H1 (cell line): ENCODE measurements at places on chromosomes 16 and 17.
A peak's percentile ranks its signal among the peaks of the same experiment; 100 is the strongest.

GRCh38 chr16:49419006-49419405 is 45.4 kb downstream of the C16orf78 start:
- DNase-seq, result no peak

DNA sequence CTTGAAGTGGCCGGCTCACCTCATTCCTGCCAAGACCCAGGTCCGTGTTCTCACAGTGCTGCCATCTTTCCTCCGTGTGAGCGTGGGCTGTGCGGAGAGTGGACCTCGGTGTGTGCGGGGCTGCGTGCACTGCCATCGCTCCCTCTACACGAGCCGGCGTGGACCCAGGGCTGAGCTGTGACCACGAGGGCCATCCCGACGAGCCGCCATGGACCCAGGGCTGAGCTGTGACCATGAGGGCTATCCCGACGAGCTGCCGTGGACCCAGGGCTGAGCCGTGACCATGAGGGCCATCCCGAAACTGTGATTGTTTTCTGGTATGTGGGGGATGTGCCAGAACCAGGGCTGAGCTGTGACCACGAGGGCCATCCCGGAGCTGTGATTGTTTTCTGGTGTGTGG is 8.9 kb upstream of the MVD start:
- DNase-seq, result no peak

DNA sequence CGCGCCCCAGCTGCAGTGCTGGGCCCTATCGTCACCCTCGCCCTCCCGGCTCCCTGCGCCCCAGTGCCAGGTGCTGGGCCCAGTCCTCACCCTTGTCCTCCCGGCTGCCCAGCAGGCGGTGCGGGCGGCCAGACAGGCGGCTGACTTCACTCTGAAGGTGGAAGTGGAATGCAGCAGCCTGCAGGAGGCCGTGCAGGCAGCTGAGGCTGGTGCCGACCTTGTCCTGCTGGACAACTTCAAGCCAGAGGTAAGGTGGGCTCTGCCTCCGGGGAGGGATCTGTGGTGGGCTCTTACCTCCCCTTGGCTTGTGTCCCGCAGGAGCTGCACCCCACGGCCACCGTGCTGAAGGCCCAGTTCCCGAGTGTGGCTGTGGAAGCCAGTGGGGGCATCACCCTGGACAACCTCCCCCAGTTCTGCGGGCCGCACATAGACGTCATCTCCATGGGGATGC is 17.9 kb downstream of the QPRT start:
- DNase-seq, result no peak

DNA sequence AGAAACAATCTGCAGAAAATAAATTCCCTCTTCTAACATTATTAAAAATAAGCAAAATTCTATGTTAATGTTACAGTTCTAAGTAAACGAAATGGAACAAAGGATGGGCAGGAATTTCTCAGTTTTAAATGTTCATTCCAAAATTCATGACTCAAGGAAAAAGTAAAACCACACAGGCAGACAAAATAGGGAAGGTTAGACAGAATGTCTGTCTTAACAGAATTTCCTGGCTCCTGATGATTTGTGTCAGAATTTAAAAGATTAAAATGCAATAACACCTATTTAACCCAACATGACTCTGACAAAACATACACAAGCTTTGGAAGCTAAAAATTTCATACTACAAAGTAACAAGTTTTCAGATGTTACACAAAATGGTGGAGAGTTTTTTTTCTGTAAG is 42.8 kb downstream of the SPOP start:
- DNase-seq, result no peak

- no peak for DNase-seq
Measured at GRCh38 chr17:28940142-28940541, 11.2 kb downstream of the PHF12 start.

DNA sequence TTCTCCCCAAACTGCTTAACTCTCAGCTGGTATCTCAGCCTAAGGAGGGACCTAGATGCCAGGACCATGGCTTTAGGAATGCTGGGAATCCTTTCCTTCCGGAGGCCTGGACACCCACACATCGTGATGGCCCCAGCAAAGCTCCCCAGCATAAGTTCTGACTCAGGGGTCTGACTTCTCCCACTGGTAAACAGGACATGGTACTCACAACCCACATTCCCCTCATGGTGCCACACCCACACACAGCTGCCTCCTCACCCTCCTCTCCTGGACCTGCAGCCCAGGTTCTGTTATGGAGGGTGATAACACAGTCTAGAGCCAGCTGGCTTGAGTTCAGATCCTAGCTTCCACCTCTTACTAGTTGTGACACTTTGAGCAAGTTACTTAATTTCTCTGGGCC is 719 bp upstream of the RNF227 start:
- no peak for DNase-seq

DNA sequence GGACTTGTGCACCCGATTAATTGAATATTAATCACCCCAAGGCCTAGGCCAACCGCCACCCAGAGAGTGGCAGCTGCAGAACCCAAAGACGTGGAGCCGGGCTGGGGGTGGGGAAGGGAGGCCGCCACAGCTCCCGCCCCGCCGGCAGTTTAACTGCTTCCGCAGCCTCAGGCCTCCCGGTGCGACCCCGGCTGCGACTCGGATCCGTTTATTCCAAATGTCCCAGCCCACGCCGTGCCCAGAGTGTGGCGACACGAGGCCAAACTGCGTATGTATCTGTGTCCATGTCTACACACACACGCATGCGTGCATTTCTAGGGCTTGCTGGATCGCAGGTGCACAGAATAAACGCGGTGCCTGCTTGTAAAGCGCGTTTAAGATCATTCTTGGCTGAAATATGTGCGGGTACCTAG is 802 bp upstream of the TOB1 start:
- peak; percentile 86 for DNase-seq

DNA sequence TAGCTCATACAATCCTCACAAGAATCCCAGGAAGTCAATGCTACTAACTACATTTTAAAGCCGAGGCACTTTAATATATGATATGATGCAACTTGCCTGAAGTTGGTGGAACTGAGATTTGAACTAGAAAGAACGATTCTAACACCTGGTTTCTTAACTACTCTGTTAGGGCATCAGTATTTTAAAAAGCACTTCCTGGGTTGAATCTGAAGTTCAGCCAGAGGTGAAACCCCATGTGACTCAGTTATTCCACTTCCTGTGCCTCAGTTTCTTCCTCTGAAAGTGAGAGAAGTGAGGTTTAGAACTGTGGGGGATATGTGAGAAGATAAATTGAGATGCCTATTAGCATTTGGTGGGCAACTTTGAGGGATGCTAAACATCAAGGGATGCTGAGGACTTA is 129.4 kb upstream of the ANKFN1 start:
- no peak for DNase-seq
